ENCODE measurements at places on chromosomes 7 and 10. TPM values are rescaled to one million over a fixed set of nuclear protein-coding genes. Genes with fewer than 3 reads are reported as not detected.

DNA sequence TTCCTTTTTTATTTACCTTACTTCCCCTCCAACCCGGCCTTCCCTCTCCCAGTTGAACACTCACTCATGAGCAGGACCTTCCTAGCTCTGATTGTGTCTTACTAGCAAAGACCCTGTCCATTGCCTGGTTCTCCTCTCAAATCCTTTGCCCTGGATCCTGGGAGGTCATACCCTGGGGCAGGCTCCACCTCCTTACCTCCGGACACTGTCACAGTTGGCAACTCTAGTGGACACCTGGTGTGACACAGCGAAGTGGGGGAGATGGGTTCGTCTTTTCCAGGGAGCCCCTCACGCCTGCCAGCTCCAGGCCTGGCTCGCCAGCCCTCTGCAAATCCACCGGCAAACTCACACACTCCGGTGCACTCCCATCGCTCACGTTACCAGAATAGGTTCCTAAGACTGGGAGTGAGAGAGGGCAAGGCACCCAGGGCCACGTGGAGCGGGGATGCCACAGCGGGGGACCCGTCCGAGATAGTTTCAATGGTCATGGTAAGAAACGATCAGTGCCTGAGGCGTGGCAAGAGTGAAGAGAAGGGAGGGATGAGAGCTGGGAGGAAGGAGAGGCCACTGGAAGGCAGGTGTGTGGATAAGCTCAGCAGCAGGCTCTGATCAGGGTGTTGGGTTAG lies 30.9 kb upstream of the TMEM72 start:
- no peak overlapping the region for H3K27ac ChIP-seq
- no peak overlapping the region for H3K4me3 ChIP-seq
- H3K4me1 ChIP-seq = peaks cover 10% of the 10 kb centered on the region
- DNase-seq = no peak
- H3K27me3 ChIP-seq = peaks cover 8% of the 10 kb centered on the region
- no peaks in the 10 kb centered on the region for H3K36me3 ChIP-seq

GRCh38 chr7:97757824-97758223 lies 25.9 kb downstream of the TAC1 start:
- no peak for DNase-seq
- H3K4me3 ChIP-seq = no peak overlapping the region
- peaks cover 2% of the 10 kb centered on the region for H3K27me3 ChIP-seq
- no peaks in the 10 kb centered on the region for H3K4me1 ChIP-seq

The DDIT4 gene
- total RNA-seq = 637 TPM

The ZNF488 gene
- 0.27 TPM for total RNA-seq

DNA sequence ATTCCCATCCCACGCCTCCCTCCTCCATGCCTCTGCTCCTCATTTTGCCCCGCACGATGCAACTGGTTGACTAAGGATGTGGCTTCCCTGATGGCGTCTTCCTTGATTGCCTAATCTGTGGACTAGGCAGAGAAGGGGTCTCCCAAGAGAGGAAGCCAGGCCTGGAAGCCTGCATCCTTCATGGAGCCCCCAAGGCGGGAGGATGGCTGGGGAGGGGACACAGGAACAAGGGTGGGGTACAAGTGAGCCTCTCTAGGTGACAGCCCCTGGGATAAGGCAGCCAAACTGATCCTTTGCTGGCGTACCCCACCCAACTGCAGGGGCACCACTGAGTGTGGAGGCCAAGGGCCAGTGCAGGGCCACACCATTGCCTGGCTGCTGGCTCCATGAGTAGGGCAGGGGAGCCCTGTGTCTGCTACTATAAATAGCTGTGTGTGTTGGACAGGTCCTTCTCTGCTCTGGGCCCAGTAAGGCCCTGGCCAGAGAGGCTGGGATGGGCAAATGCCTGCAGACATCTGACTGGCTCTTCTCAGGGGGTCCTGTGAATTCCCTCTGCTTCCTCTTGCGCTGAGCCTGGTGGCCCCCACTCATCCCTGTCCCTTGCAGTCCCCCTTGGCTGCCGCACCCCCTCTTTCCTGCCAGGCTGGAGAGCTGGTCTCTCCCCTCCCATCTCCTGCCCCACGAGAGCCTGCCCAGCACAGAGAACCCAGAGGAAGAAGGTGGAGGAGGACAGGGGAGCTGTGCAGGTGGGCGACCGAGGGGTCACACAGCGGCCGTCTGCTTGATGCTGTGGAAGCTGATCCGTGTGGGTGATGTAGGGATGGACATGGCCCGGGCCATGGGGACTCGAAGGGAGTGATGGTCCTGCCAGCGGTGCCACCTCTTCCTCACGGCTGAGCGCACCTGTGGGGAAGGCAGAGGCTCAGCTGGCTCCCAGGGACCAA lies 29.3 kb downstream of the CRHR2 start:
- H3K36me3 ChIP-seq = no peaks in the 10 kb centered on the region
- no peaks in the 10 kb centered on the region for H3K4me1 ChIP-seq
- H3K4me3 ChIP-seq = no peak overlapping the region
- DNase-seq = peak; percentile 6
- H3K27ac ChIP-seq = no peak overlapping the region
- H3K27me3 ChIP-seq = no peaks in the 10 kb centered on the region

DNA sequence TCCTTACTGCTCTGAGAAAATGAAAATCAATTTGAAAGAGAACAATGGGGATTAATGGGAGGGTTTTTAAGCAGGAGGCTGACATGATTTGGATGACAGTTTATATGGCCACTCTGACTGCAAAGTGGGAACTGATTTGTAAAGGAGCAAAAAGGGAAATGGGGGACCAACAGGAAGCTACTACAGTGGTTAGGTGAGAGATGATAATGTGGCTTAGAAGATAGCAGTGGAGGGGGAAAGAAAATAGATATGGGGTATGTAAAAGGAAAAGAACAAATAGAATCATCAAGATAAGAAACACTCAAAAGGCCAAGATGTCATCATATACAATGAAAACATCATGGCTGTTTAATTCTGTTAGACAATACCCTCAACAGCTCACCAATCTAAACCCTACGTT lies 177.5 kb downstream of the ANK3 start:
- no peak overlapping the region for H3K27ac ChIP-seq
- peaks cover 17% of the 10 kb centered on the region for H3K4me1 ChIP-seq
- peaks cover 15% of the 10 kb centered on the region for H3K36me3 ChIP-seq
- DNase-seq = no peak
- no peak overlapping the region for H3K4me3 ChIP-seq

- DNase-seq = no peak
- no peaks in the 10 kb centered on the region for H3K36me3 ChIP-seq
- no peak overlapping the region for H3K27ac ChIP-seq
- no peak overlapping the region for H3K4me3 ChIP-seq
- H3K27me3 ChIP-seq = peaks cover 3% of the 10 kb centered on the region
These were observed 498.7 kb upstream of the C7orf33 start for GRCh38 chr7:148091882-148092281.

The CYP3A4 gene
- total RNA-seq = not detected

The FFAR4 gene
- total RNA-seq = not detected

The DPP6 gene
- not detected for total RNA-seq
